Suppressor macrophage (primary cell): ENCODE measurements at places on chromosomes 2 and 18.

GRCh38 chr2:45255563-45255962 lies 246.3 kb upstream of the SIX2 start:
- peak; percentile 72 for DNase-seq

- DNase-seq, result no peak
Observed at GRCh38 chr18:61400716-61401115, 67.5 kb downstream of the CDH20 start.

DNA sequence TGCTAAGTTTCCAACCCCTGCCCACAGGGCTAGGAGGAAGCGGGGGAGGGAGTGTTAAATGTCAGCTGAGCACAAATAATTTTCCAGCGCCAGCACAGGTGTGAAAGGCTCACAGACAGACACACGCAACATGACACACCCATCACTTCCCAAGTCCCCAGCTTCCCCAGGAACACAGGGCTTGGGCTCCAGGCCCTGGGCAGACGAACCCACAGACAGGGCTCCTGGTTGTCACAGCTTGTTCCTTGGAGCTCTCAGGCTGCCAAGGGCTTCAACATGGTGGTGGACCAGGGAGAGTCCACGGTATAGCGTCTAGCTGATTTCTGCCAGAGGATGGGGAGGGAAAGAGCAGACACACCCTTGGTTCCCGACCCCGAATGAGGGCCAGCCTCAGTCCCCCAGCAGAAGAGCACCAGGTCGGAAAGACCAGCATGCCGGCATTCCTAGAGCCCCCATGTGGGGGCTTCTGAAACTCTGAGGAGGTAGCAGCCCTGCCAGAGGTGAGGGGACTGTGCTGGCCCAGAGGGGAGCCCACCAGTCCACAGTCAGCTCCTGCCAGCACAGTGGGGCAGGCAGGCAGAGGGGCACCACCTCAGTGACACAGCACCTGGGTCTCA lies 1.9 kb downstream of the DUSP2 start:
- no peak for DNase-seq

GRCh38 chr18:23422751-23423418 lies 30.2 kb upstream of the RIOK3 start:
- DNase-seq, result peak; percentile 92

DNA sequence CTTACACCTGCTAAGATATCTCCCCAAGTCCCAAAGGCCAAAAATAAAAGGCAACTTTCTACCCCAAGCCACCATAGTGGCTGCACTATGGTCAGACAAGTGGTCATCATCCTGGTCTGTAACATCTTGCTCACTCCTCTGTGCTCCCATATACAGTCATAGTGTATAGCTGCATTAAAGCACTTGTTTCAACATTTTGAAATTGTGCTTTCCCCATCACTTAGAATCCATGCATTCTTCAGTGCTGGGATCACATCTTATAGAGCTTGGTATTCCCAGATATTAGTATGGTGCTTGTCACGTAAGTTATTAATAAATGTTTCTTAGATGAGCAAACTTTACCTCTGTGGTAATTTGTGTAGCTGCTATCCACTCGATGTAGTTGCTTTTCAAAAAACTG lies 40.4 kb upstream of the CDC42EP3 start:
- no peak for DNase-seq

- no peak for DNase-seq
Observed at GRCh38 chr2:72136933-72137497, 10.6 kb downstream of the CYP26B1 start.

DNA sequence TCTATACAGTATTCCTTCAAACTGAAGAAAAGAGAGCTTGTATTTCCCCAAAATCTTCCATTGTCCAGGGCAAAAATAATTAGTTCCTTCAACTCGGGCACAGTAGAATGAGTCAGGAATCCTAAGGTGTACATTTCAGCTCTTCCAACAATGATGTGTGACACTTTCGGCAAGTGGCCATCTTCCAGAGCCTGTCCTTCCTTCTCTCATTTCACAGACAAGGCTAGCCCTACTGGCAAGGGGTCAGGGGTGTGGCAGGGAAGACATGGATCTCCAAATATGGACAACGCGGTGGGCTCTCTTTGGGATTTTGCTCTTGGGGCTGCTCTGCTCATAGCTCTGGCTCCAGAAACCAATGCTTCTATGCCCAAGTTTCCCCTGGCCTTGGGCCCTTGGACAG lies 6.0 kb downstream of the B4GALT6 start:
- no peak for DNase-seq

- no peak for DNase-seq
Observed at GRCh38 chr2:217858519-217859491, 144.0 kb downstream of the TNS1 start.

- DNase-seq, result no peak
Observed at GRCh38 chr2:43898134-43898837, 59.5 kb downstream of the ABCG8 start.

DNA sequence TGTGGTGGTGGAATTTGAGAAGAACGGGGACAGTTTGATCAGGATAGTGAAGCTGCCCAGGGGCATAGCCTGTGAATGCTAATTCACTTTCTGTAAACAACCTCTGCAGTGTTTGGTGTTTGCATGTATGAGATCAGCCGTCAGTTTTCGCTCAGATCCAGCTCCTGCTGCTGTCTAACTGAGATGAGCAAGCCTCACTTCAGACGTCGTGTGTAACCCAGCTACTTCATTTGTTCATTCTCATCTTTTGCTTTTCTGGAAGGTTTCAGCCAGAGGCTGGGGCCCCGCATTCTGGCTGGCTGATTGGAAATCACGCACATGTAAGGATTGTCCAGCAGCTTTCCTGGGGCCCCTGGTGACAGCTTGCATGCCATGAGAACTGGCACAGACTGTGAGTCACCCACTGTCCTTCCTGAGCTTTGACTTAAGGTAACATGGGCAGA lies 48.9 kb downstream of the LDLRAD4 start:
- DNase-seq, result peak; percentile 47

GRCh38 chr2:64862623-64863022 lies 126.6 kb upstream of the SLC1A4 start:
- DNase-seq, result peak; percentile 56

DNA sequence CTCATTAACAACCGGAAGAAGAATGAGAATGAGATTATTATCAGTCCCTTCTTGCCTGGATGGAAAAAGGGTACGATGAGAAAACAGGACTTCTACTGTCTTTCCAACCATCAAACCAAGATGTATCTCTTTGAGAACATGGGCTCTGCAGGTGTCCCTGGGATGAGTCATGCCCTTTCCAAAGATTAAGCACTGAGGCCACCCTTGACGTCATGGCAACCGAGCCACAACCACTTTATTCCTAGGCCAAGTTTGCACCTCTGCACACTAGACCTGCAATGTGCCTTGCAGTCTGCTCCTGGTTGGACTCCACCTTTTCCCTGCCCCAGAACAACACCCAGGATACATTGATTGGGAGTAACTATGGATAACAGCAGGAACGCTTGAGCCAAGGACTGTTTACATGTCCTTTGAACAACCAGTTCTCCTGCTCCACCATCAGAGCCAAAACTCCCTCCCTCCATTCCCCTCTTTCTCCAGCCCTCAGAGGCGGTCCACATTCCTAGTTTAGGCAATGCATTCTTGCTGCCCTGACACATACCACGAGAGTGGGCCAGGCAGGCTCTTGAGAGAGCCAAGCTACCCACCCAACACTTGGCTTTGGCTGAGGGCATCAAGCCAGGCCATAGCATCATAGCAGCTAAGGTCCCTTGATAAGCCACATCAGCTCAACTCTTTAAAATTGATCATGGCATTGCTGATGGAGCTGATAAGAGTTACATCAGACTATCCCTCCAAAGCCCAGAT lies 310.7 kb downstream of the TNS1 start:
- DNase-seq, result no peak

- no peak for DNase-seq
Observed at GRCh38 chr2:99537910-99538485, 48.2 kb upstream of the REV1 start.

- no peak for DNase-seq
Observed at GRCh38 chr2:230455005-230455684, 39.1 kb downstream of the SP100 start.

GRCh38 chr2:133107058-133107815 lies 437.2 kb upstream of the LYPD1 start:
- DNase-seq, result no peak

- DNase-seq, result no peak
Observed at GRCh38 chr2:217365656-217366055, 505.8 kb upstream of the TNP1 start.

- no peak for DNase-seq
Observed at GRCh38 chr18:60485201-60485600, 112.6 kb upstream of the MC4R start.

GRCh38 chr2:108965540-108966289 lies 23.3 kb downstream of the EDAR start:
- DNase-seq, result no peak

DNA sequence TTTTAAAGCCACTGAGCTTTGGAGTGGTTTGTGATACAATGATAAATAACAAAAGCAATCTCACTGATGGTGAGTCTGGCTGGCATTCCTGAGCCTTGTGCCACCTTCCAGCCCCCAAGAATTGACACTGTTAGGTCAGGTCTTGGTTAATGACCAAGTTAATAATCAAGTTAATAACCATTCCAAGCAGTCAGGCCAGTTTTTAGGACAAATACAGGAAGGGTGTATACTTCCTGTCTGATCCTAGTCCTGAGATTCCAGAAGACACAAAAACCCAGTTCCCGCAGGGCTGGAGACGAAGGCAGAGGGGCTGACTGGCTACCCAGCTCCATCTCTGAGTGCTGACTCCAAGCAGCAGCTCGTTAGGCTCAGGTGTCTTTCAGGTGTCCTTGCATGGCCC lies 74.6 kb upstream of the LAPTM4A start:
- no peak for DNase-seq

- peak; percentile 49 for DNase-seq
Observed at GRCh38 chr18:13261661-13262357, 43.2 kb downstream of the LDLRAD4 start.
